NT2/D1 (cell line): ENCODE measurements at places on chromosomes 5 and 9.

- no peak for DNase-seq
Measured at GRCh38 chr9:118455788-118456187, 751.6 kb downstream of the TLR4 start.

- no peak for DNase-seq
Measured at GRCh38 chr9:132090771-132091170, 11.1 kb upstream of the MED27 start.

- DNase-seq = no peak
Measured at GRCh38 chr9:107784235-107784958, 294.8 kb upstream of the KLF4 start.

GRCh38 chr9:80094176-80094771 is 522.5 kb downstream of the TLE4 start:
- no peak for DNase-seq

GRCh38 chr9:122865300-122865699 is 36.9 kb upstream of the PDCL start:
- no peak for DNase-seq

DNA sequence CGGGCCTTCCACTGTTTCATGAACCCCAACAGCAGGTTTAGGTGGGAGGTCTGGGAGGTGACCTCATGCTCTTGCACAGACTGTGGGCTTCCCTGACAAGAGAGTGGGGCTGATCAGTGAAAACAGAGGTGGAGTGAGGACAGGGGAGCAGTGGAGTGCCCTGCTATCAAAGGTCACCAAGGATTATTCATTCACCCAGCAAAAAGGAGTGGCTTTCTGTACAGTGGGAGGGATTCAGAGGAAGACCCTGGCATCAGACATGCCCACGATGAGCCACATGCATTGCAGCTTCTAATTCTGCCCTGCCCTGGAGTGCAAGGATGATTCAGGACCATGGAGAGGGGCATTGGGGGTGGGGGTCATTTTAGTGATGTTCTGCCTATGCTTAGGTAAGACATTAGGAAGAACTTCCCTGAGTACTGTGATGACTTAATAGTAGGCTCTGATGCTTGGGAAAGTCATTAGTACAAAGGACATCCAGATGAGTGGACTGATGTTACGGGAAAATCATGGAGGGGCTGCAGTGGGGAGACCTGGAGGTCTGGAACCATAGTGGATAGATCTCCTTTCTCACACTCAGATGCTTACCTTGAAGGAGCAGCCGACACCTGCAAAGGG is 12.8 kb downstream of the TRAF1 start:
- DNase-seq = no peak

DNA sequence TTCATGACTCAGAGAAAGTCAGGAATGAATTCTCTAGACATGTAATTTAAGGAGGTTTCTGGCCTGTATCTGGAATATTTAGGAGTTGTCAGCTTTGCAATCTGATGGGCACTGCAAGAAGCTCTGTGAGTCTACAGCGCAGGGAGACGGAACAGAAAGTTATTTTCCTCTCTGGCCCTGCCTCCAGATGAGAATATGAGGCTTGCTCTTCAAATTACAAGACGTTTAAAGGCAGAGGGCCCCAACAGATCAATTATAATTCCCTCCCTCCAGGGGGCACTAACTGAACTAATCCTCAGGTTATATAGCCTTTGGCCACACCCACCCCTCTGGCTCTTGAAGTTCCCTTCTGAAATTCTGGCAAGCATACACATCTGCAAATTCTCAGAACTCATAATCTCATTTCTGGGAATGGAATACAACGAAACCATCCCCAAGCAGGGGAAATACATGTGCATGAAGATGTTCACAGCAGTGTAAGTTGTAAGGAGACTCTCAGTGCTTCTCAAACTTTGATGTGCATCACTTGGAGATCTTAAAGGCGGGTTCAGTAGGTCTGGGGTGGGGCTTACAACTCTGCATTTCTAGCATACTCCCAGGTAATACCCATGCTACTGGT is 307.6 kb downstream of the CWC27 start:
- no peak for DNase-seq

GRCh38 chr5:83785176-83785668 is 64.6 kb upstream of the HAPLN1 start:
- DNase-seq = no peak

DNA sequence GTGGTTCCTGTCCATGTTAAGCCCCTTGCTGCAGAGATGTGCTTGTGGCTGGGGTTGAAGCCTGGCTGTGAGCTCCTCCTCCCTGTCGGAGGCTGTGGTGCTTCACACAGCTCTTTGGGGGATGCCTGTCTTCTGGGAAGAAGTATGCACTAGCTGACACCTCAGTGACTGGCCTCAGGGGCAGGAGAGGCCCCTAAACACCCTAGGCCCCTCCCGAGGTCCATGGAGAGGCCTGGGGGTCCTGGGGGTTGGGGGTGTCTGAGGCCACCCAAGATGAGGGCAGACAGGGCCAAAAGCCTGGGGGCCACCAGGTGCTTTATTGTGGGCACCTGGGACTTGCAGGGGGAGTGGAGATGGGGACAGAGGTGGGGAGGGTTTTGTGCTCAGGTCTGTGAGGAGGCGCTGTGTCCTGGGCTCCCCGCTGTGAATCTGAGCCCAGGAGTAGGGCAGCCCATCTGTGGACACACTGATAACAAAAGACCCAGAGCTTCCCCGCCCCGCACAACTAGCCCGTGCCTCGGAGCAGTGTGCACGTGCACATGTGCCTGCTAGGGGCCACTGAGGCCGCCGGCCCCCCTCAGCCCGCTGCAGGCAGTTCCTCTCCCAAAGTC is 92.0 kb downstream of the PHF2 start:
- DNase-seq = no peak

GRCh38 chr9:134564431-134565170 is 77.0 kb upstream of the COL5A1 start:
- no peak for DNase-seq
